ENCODE measurements at places on chromosomes 2 and 18.

GRCh38 chr2:31567679-31568078 lies 13.1 kb downstream of the SRD5A2 start:
- DNase-seq = no peak

DNA sequence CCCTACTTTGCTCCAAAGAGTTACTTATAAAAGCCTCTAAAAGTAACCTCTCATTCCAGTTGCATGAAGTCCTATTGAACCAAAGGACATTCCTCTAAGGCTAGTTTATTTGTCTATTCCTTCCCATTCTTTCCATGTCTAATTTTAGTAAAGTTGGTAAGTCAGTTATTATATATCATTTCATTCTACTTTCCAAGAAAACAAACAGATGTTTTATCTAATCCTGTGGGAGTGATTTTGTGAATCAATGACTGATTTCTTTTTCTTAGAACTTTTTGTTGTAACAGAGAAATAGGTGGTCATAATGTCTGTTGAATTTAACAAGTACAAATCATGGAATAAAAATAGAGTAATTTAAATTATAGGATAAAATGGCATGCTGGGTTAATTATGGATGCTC lies 286.3 kb downstream of the FSIP2 start:
- no peak for DNase-seq

GRCh38 chr2:230578106-230578505 lies 134.5 kb upstream of the CAB39 start:
- no peak for DNase-seq

GRCh38 chr18:33749834-33750233 lies 171.8 kb downstream of the ASXL3 start:
- DNase-seq = no peak

DNA sequence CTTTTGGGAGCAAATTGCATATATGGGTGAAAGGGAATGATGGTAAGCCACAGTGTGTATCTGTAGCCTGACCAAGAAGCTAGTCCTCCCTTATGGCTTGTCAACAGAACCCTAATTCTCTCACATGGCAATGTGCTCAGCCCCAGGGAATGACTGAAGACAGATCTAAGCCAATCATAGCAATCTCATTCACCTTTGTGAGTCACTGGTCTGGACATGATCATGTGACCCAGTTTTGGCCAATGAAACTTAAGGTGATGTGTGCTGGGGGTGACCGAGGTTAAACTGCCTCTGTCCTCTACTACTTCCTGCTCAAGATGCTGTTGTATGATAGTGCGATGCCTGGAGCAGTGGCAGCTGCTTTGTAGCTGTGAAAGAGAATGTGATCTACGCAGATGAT lies 491.2 kb upstream of the HS6ST1 start:
- no peak for DNase-seq

DNA sequence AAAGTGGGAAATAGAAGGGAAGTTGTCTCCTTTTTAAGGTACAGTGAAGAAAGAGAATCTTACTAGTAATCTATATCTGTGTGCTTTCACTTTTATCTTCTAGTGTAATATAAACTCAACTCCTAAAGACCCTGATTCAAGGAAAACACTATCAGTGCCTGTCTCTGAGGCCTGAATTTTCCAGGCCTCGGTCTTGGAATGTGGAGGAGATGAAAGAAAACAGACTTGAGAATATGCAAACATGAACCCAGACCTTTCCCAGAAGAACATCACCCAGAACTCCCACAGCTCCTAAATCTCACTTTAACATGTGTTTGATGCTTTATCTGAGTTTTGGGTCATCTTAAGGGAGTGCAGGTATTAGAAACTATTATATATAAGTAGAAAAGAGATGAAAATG lies 51.8 kb downstream of the EPB41L5 start:
- no peak for DNase-seq

GRCh38 chr2:88195246-88195645 lies 25.1 kb downstream of the THNSL2 start:
- DNase-seq = no peak

- no peak for DNase-seq
Measured at GRCh38 chr18:26667046-26667445, 118.7 kb upstream of the KCTD1 start.

DNA sequence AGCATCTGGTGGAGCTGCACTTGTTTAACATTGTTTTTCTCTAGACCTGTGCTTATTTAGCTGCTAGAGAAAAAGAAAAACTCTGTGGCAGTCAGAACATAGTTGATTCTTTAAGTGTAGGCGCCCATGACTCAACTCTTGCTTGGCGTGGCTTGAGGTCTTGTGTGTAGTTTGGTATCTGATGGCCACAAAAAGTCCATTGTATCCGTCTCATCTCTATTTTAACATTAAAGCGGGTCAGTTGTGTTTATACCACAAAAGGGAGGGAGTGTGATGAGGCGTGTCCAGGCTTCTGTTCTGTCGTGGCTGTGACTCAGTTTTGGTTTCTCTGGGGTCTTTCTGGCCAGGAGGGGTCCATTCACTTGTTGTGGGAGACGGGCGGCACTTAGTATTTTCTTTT lies 24.2 kb upstream of the UGT1A8 start:
- no peak for DNase-seq

DNA sequence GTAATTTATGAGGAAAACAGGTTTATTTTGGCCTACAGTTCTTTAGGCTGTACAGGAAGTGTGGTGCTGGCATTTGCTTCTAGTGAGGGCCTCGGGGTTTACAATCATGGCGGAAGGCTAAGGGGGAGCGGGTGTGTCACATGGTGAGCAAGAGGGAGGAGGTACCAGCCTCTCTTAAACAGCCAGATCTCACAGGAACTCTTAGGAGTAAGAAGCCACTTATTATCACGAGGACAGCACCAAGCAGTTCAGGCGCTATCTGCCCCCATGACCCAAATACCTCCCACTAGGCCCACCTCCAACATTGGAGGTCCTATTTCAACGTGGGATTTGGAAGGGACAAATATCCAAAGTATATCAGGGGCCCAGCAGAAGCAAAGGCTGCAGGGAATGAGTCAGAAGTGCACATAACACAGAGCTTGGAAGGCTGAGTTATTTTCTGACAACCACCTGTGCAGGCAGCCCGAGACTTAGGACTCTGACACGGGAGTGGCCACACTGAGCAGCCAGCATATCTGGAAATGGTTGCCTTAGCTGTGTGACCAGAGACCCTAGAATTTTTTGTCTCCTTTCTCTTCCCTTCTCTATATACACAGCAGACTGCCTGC lies 170.9 kb downstream of the PRPF40A start:
- DNase-seq = no peak

GRCh38 chr2:164558450-164558849 lies 62.8 kb downstream of the GRB14 start:
- DNase-seq = no peak

GRCh38 chr2:64325477-64325851 lies 128.5 kb upstream of the LGALSL start:
- DNase-seq = no peak

GRCh38 chr2:200179151-200179550 lies 127.3 kb upstream of the SPATS2L start:
- no peak for DNase-seq

GRCh38 chr2:11017921-11018320 lies 106.2 kb downstream of the KCNF1 start:
- no peak for DNase-seq

- DNase-seq = no peak
Measured at GRCh38 chr2:2849464-2850217, 518.6 kb upstream of the MYT1L start.
